Fibroblast of skin of left biceps (primary cell): ENCODE measurements at places on chromosomes 6 and 20.

- no peak for DNase-seq
Measured at GRCh38 chr6:44272529-44272928, 2.3 kb downstream of the TMEM151B start.

DNA sequence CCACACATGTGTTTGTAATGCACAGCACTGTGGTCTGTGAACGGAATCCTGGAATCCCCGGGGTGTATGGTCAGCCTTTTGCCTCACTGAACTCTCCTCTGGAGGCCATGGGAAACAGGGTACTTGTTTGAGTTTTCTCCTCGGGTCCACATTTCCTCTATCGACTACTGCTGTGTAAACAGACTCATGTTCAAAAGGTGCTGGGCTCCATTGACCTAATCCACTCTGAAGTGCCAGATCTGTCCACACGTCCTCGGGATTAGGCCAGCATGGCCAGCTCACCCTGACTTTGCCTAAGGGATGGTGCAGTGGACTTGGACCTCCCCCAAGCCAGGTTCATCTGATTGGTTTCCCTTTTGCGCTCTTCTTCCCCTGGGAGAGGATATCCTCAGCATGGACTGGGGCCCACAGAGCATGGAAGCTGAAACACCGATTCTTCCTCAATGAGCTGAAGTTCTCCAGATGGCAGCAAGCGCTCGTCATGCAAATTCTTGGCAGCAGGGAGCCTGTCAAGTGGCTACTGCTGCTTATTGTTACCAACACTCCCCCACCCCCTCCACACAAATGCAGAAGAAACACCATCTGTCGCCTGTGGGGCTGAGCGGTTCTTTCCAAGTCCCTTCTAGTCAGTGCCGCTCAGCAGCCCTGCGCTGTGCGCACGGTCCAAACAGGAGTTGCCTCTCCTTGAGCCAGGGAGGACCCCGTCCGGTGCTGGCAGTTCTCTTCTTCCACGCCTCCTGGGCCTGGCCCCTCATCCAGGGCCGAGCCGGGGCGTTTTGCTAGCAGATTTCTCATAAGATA lies 292.6 kb upstream of the MARCKS start:
- DNase-seq: peak; percentile 94

- DNase-seq: no peak
Measured at GRCh38 chr20:8788831-8789230, 280.1 kb upstream of the PLCB4 start.

DNA sequence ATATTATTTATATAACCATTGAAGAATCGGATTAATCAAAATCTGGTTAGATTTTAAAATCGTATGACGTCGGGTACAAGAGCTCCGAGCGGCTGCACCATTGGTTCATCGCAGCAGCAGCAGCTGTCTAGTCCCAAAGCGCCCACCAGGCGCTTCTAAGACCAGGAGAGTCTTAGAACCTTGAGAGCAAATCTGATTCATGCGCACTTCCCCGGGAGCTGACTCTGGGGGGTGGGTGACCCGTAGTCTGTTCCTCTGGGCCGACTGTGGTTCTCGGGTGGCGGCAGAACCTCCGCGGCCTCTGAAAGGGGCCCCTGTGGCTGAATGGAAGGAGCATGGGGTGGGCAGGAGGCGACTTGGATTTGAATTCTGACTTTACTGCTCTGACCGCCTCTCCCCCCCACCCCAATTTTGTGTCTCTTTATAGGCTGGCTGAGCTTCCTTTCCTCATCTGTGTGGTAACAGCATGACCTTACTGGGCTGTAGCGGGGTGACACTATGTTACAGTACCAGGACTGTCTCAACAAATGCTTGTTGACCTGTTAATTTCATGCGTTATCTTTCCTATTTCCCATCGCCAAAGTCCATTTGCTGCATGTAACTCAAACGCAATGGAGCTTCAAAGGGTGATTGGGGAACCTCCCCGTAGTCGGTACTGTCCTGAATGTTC lies 119.7 kb downstream of the RTN4IP1 start:
- DNase-seq: no peak

- no peak for DNase-seq
Measured at GRCh38 chr6:37972994-37973757, 153.6 kb downstream of the ZFAND3 start.

GRCh38 chr6:54541541-54541940 lies 233.3 kb downstream of the TINAG start:
- DNase-seq: no peak

DNA sequence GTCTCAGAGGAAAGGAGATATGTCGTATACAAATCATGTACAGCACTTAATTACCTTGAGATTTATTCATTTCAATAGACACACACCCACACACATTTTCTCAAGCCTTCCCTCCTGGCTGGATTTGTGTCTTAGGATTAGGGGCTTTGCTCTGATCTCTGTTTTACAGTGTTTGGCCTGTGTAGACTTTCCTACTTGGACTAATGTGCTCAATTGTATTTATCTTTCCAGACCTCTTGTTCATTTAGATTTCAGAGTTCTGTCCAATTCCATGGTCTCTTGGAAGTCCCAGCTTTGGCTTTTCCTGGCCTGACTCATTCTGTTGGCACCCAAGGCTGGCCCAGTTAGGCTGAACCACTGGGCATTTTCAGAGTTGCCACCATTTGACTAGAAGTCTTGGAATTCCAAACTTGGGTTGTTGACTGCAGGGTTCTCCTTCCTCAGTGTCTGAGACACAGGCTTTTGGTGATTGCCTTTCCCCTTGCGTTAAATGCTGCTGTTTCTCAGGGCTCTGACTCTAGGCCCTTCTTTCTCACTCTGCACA lies 8.9 kb upstream of the RFPL4B start:
- DNase-seq: no peak

- DNase-seq: no peak
Measured at GRCh38 chr6:12806796-12807195, 90.2 kb downstream of the PHACTR1 start.

GRCh38 chr20:23390091-23390774 lies 28.3 kb downstream of the GZF1 start:
- no peak for DNase-seq

GRCh38 chr20:47133809-47134456 lies 222.6 kb downstream of the ZMYND8 start:
- DNase-seq: peak; percentile 65

GRCh38 chr6:37059344-37060194 lies 54.1 kb downstream of the FGD2 start:
- peak; percentile 90 for DNase-seq

- DNase-seq: no peak
Measured at GRCh38 chr20:15063081-15063480, 725.7 kb upstream of the FLRT3 start.

GRCh38 chr6:42269553-42269952 lies 51.9 kb upstream of the MRPS10 start:
- no peak for DNase-seq

- no peak for DNase-seq
Measured at GRCh38 chr20:52684905-52685304, 287.3 kb upstream of the TSHZ2 start.

GRCh38 chr20:44233436-44234016 lies 13.6 kb upstream of the GDAP1L1 start:
- DNase-seq: no peak

GRCh38 chr6:144619966-144620365 lies 334.8 kb downstream of the UTRN start:
- no peak for DNase-seq

DNA sequence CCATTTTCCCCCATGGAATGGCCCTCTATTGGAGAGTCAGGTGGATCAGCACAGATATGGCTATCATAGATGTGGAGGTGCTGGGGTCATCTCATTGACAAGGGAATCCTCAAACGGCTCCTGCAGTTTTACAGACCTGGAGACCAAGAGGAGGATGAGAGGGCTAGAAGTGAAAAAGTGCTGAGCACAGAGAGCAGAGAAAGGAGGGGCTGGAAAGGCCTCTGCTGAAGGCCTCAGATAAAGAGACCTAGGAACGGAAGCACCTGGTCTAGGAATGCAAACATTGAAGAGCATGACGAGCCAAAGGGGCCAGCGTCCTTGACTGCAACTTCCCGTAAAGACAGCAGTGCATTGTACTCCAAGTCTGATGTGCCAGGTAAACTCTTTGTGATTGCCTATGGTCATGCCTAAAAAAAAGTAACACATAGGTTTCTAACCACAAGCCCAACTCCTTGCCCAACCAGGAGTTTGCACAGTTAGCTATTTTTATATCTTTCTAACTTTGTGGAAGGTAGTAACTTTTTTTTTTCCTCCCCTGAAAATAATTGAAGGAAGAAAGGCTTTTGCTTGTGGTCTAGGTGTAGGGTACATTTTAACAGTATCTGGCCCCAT lies 15.2 kb downstream of the RSPH4A start:
- DNase-seq: no peak

GRCh38 chr20:62590309-62591121 lies 51.8 kb upstream of the SLCO4A1 start:
- DNase-seq: no peak

DNA sequence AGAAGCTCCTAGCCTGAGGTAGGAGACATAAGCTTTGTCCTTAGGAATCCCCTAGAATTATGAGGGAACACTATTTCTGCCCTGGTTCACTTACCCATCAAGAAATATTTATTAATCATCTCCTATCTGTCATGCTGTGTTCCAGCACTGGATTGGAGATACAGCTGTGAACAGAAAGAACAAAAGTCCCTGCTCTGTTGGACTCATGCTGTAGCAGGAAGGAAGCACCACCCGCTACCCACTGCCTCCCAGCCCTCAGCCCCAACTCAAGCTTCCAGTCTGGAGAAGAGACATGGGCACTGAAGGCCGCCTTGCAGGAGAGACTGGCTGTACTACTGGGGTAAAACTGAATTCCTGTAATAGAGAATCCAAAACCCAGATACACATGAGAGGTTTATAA lies 78.0 kb downstream of the MDGA1 start:
- no peak for DNase-seq

- DNase-seq: peak; percentile 30
Measured at GRCh38 chr20:32116079-32116521, 6.6 kb downstream of the TM9SF4 start.

DNA sequence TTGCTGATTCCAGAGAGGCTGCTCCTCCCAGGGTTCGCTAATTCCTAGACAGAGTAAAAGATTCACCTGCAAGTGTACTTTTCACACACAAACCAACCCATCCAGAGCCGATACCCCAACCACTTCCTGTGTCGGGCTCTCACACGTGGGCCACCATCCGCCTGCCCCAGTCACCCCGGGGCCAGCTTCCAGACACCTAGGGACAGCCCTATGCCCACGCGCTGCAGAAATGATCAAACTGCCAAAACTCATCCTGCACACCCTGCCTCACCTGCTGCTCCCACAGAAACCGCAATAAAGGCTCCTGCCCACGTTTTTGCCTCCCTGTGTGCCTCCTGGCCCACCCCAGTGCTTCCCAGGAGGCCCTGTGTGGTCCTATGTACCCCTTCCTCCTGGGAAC lies 59.5 kb downstream of the PSMG4 start:
- no peak for DNase-seq

DNA sequence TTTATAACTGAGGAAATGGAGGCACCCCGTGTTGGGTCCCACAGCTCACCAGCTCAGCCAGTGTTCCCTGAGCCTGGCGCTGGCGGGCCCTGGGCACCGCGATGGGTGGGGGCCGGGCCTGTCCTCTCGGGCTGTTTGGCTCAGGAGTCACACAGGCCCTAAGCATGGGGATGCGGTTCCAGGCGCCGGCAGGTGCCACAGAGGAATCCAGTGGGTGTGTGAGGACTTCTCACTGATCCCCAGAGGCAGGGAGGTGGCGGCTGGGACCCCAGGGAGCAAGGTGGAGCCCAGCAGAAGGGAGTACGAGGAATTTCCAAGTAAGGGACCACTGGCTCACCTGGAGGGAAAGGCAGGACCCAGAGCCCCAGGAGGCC lies 57.5 kb downstream of the IRF4 start:
- no peak for DNase-seq

DNA sequence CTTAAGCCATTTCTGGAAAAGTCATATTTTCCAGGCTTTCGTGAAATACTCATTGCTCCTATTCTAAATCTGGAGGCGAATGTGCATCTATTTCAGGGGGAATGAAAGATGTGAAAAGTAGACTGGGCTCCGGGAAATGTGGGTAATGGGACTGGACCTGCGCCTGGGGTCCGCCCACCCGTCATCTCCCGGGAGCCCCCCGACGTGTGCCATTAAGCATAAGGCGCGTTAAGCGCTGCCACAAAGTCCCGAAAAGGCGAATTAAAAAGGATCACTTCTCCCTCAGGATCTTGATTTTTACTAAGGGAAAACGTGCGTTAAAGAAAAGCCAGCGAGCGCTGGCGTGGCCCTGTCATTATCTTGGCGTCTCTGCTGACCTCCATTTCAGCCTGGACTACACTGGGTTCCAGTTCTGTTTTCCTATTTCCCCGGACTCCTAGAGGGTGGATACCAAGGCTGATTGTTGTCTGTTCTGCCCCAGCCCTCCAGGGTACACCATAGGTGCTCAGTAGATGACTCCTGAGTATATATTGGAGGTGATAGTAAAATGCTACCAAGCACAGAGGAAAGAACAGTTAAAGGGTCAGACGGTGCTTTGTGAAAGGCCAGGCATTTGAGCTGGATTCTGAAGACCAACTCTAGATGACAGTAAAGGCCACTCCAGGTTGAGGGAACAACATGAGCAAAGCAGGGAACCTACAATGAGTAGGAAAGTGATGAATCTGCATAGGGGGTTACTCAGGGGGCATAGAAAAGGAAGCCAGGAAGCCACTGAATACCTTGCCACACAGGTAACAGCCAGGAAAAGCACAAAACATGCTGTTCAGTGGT lies 89.2 kb upstream of the ARID1B start:
- no peak for DNase-seq

- DNase-seq: no peak
Measured at GRCh38 chr6:22610127-22610526, 40.8 kb downstream of the HDGFL1 start.

- no peak for DNase-seq
Measured at GRCh38 chr6:150377211-150377781, 8.5 kb downstream of the IYD start.

GRCh38 chr6:20574355-20574754 lies 40.1 kb downstream of the CDKAL1 start:
- no peak for DNase-seq

GRCh38 chr20:4605166-4605565 lies 116.5 kb upstream of the PRND start:
- DNase-seq: no peak

- no peak for DNase-seq
Measured at GRCh38 chr20:30487947-30488926, 769.2 kb upstream of the DEFB115 start.

- DNase-seq: no peak
Measured at GRCh38 chr6:149924933-149925252, 2.0 kb upstream of the RAET1G start.

GRCh38 chr20:54165014-54165413 lies 8.8 kb downstream of the CYP24A1 start:
- no peak for DNase-seq

DNA sequence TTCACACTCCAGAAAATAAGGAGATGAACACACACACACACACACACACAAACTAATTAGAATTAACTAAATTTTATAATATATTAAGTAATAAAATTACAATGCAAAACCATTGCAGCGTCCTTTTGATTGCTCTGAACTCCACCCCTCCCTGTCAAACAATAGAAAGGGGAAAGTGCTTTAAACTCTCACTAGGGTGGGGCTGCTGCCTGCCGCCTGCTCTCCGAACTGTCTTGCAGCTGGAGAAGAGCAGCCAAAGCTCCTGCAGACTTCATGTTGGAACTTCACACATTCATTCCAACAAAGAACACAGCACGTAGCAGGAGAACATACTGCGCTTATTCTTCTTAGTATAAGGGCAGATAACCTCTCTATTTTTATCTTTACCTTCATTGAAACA lies 83.2 kb downstream of the GCLC start:
- DNase-seq: no peak

GRCh38 chr6:152184917-152185574 lies 377.6 kb downstream of the ESR1 start:
- no peak for DNase-seq

GRCh38 chr6:45104429-45104828 lies 223.7 kb upstream of the RUNX2 start:
- DNase-seq: no peak
